ENCODE measurements at places on chromosomes 4 and X. TPM values are rescaled to one million over a fixed set of nuclear protein-coding genes. Genes with fewer than 3 reads are reported as not detected.

DNA sequence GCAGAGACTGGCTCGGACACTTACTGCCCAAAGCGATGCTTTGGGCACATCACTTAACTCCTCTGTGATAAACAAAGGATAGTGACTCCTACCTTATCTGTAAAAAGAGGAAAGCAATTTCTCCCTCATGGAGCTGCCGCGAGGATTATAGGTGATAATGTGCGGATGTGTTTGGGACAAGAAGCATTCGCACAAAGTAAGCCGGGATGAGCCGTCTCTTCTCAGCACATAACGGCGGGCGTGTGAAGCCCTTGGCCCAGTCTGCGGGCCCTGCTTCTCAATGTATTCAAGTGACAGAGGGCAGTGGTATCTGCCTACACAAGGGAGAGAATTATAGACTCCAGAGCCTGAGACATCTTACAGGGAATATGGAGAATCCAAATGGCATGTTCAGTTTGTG, 550.3 kb upstream of the CPEB2 start:
- no peaks in the 10 kb centered on the region for H3K4me1 ChIP-seq
- H3K4me3 ChIP-seq, result no peak overlapping the region
- DNase-seq, result no peak
- no peak overlapping the region for H3K27ac ChIP-seq
- no peaks in the 10 kb centered on the region for H3K36me3 ChIP-seq
- H3K27me3 ChIP-seq, result no peaks in the 10 kb centered on the region

GRCh38 chr4:7052923-7053715, 9.9 kb downstream of the TADA2B start:
- peaks cover 19% of the 10 kb centered on the region for H3K36me3 ChIP-seq
- H3K4me1 ChIP-seq, result peaks cover 5% of the 10 kb centered on the region
- no peak overlapping the region for H3K27ac ChIP-seq
- H3K27me3 ChIP-seq, result no peaks in the 10 kb centered on the region

DNA sequence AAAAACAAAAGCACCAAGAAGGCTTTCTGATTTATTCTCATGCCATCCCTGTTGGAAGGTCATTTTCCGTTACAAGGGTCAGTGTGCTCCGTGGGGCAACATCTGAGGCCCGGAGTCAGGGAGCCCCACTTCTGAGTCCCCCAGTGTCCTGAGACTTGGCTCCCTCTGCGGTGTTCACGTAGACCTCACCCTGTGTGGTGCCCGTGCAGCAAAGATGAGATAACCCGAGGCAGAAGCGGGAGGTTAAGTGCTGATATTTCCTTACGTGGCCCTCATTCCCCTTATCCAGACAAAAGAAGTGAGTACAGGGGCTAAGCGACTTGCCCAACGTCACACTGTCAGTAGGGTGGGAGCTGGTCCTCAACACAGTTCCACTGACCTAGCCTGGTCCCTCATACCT, 3.5 kb downstream of the JAKMIP1 start:
- H3K4me3 ChIP-seq, result no peak overlapping the region
- H3K27ac ChIP-seq, result no peak overlapping the region
- no peaks in the 10 kb centered on the region for H3K27me3 ChIP-seq

DNA sequence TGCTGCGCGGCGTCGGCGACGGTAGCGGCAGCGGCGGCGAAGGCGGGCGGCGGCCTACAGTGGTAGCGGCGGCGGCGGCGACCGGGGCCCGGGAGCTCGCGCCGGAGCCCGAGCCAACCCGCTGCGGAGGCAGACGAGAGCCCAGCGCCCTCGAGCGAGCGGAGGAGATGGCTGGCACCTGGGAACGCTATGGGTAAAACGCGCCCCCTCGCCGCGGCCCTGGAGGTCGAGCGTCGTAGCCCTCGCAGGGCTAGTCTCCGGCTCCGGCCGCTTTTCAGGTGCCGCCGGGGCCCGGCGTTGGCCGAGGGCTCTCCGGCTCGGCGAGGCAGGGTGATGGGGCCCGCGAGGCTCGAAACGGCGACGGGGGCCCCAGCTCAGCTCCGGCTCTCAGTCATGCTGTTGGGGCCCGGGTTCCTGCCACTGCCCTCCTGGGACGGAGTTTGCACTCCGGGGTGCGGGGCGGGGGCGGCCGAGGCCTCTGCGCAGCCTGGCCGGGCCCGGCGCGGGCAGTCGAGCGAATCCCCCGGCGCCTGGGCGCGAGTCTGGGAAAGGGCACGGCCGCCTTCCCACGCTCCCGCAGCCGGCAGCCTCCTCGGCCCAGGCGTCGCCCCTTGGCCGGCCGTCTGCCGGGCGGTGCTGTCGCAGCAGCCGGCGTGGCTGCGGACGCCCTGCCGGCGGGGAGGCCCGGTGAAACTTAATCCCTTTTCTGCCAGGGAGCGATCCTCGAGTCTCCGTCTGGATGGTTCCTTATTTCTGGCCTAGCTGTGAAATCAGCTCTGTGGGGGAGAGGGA, 768 bp downstream of the MID2 start:
- no peak overlapping the region for H3K27ac ChIP-seq
- no peaks in the 10 kb centered on the region for H3K36me3 ChIP-seq

The MAGEE2 gene
- not detected for polyA plus RNA-seq

GRCh38 chr4:83582289-83582785, 46.4 kb downstream of the GPAT3 start:
- no peaks in the 10 kb centered on the region for H3K27me3 ChIP-seq
- H3K4me1 ChIP-seq, result peaks cover 13% of the 10 kb centered on the region
- no peak overlapping the region for H3K4me3 ChIP-seq
- DNase-seq, result no peak

DNA sequence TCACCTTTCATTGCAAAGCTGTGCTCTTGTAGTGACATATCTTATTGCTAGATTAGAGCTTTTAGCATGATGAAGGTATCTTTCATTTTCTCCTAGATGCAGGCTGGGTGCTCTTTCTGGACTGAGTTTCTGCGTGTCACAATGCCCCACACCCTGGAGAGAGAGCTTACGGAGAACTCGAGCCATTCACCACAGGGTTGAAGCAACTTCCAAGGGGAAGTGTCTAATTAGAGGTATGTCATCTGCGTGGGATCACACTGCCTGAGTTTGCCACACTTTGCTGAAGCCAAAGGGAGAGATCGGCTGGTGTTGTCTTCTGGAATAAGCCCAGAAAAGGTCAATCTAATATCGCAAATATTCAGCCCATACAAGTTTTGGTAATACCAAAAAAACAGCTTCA, 179.3 kb upstream of the MBNL3 start:
- no peaks in the 10 kb centered on the region for H3K27me3 ChIP-seq
- H3K4me3 ChIP-seq, result no peak overlapping the region
- DNase-seq, result no peak
- no peaks in the 10 kb centered on the region for H3K36me3 ChIP-seq
- H3K4me1 ChIP-seq, result no peaks in the 10 kb centered on the region

DNA sequence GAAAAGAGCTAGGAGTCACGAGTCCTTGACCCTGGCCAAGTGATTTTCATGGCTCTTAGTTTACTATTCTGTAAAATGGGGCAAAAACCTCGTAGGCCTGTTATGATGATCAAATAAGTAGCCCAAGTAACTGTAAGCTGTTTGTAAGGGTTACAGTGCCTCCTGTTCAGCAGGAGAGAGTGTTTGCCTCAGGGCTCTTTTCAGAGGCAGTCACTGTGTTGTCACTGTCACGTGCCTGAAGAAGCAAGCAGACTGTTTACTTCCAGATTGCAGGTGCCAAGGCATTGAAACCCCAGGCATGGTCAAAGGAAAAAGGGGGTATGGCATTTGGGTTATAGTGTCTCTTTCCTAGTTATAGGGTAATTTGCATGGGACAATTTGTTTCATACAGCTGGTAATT, 4.5 kb downstream of the RAB39B start:
- H3K4me1 ChIP-seq, result no peaks in the 10 kb centered on the region
- no peaks in the 10 kb centered on the region for H3K27me3 ChIP-seq
- no peak overlapping the region for H3K27ac ChIP-seq
- no peak overlapping the region for H3K4me3 ChIP-seq
- DNase-seq, result no peak

- DNase-seq, result peak; percentile 42
- H3K4me1 ChIP-seq, result no peaks in the 10 kb centered on the region
- no peaks in the 10 kb centered on the region for H3K36me3 ChIP-seq
- no peak overlapping the region for H3K4me3 ChIP-seq
These were observed 33.0 kb downstream of the HCCS start for GRCh38 chrX:11143931-11144678.

- H3K4me3 ChIP-seq, result no peak overlapping the region
- no peak overlapping the region for H3K27ac ChIP-seq
- H3K27me3 ChIP-seq, result no peaks in the 10 kb centered on the region
- H3K36me3 ChIP-seq, result no peaks in the 10 kb centered on the region
- H3K4me1 ChIP-seq, result no peaks in the 10 kb centered on the region
- no peak for DNase-seq
These were observed 62.8 kb downstream of the PPP1R2C start for GRCh38 chrX:42714981-42715700.

The PTTG2 gene
- polyA plus RNA-seq, result not detected

The CCSER1 gene
- polyA plus RNA-seq, result 1.2 TPM

The SHOX gene
- polyA plus RNA-seq, result not detected

The GPR173 gene
- not detected for polyA plus RNA-seq

- peaks cover 3% of the 10 kb centered on the region for H3K27me3 ChIP-seq
- no peak overlapping the region for H3K27ac ChIP-seq
- no peaks in the 10 kb centered on the region for H3K36me3 ChIP-seq
- no peak overlapping the region for H3K4me3 ChIP-seq
These were observed 11.7 kb downstream of the ALB start for GRCh38 chr4:73415807-73416238.

The MAGED4 gene
- not detected for polyA plus RNA-seq

DNA sequence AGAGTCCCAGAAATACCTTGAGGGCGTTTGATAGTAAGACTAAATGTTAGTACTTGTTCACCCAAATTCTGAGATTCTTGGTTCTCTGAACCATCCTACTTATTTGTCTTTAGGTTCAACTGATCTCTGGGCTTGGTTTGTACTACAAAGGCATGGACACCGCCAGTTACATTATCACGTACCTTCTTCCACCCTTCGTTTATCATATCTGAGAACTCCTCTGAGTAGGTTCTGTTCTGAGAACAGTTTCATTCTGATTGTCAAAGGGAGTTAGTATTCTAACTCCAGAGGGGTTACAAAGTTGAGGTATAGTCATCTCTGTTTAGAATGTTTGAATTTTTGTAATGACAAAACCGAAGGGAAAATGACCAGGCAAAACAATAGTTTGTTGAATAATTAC, 19.3 kb downstream of the ZFX start:
- peak; percentile 43 for DNase-seq
- H3K27ac ChIP-seq, result peak overlapping the region; percentile 54
- H3K36me3 ChIP-seq, result peaks cover 3% of the 10 kb centered on the region
- no peaks in the 10 kb centered on the region for H3K27me3 ChIP-seq

GRCh38 chr4:52619591-52619931, 39.5 kb downstream of the USP46 start:
- H3K4me1 ChIP-seq, result no peaks in the 10 kb centered on the region
- no peaks in the 10 kb centered on the region for H3K27me3 ChIP-seq
- peaks cover 3% of the 10 kb centered on the region for H3K36me3 ChIP-seq
- H3K4me3 ChIP-seq, result no peak overlapping the region
- H3K27ac ChIP-seq, result no peak overlapping the region

DNA sequence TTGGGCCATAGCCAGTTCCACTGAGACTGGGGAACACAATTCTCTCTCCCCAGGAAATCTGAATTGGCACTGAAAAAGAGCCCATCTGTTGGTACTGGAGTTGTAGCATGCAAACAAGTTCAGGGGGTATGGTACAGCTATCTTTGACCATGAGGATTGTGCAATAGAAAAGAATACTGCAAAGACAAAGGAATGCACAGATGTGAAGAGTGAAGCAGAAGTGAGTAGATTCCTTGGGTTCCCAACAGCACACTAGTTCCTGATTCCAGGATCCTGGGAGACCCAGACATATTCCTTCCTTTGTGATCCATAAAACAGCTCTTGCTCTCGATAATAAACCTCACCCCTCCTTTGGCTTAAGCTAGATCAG, 43.3 kb upstream of the CTAG2 start:
- no peak overlapping the region for H3K27ac ChIP-seq
- no peak for DNase-seq
- H3K36me3 ChIP-seq, result no peaks in the 10 kb centered on the region
- no peaks in the 10 kb centered on the region for H3K27me3 ChIP-seq
- no peaks in the 10 kb centered on the region for H3K4me1 ChIP-seq

GRCh38 chr4:89558147-89558546, 250.5 kb upstream of the GPRIN3 start:
- no peak for DNase-seq
- H3K4me1 ChIP-seq, result no peaks in the 10 kb centered on the region
- H3K4me3 ChIP-seq, result no peak overlapping the region
- no peaks in the 10 kb centered on the region for H3K36me3 ChIP-seq

GRCh38 chr4:2043396-2044118, 15.6 kb upstream of the NAT8L start:
- H3K36me3 ChIP-seq, result no peaks in the 10 kb centered on the region
- peaks cover 4% of the 10 kb centered on the region for H3K27me3 ChIP-seq
- no peak for DNase-seq
- peaks cover 8% of the 10 kb centered on the region for H3K4me1 ChIP-seq
- no peak overlapping the region for H3K4me3 ChIP-seq
- H3K27ac ChIP-seq, result no peak overlapping the region

- no peaks in the 10 kb centered on the region for H3K27me3 ChIP-seq
- no peak for DNase-seq
- no peaks in the 10 kb centered on the region for H3K4me1 ChIP-seq
These were observed 116.9 kb downstream of the STPG2 start for GRCh38 chr4:98026362-98026761.

GRCh38 chrX:132774010-132774714, 184.3 kb downstream of the HS6ST2 start:
- H3K27me3 ChIP-seq, result no peaks in the 10 kb centered on the region
- DNase-seq, result no peak
- H3K27ac ChIP-seq, result no peak overlapping the region
- no peaks in the 10 kb centered on the region for H3K36me3 ChIP-seq
- H3K4me3 ChIP-seq, result no peak overlapping the region

The SNCA gene
- not detected for polyA plus RNA-seq

The NAP1L2 gene
- polyA plus RNA-seq, result 1.5 TPM
